ENCODE measurements at places on chromosomes 7 and 10.
A peak's percentile ranks its signal among the peaks of the same experiment; 100 is the strongest.

GRCh38 chr10:61000769-61001730 is 57.1 kb upstream of the RHOBTB1 start:
- DNase-seq: no peak

DNA sequence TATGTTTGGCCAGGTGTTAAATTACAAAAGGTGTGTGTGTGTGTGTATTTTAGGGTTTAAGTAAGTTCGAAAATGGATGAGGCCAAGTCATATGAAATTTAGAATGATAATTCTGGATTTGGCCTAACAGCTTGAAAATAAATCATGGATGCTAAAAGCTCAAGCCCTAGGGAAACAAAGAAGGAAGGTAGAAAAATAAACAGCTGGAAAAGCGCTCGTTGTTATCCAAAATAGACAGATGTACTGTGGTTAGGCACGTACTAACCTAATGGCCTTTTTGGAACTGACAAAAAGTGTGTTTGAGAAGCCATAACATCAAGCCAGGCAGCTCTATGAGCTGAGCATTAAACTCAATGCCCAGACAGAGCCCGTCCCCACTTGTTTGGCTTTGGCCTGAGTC is 17.5 kb upstream of the PALS2 start:
- no peak for DNase-seq

- DNase-seq: peak; percentile 70
Observed at GRCh38 chr7:102439963-102440795, 6.8 kb downstream of the ORAI2 start.

DNA sequence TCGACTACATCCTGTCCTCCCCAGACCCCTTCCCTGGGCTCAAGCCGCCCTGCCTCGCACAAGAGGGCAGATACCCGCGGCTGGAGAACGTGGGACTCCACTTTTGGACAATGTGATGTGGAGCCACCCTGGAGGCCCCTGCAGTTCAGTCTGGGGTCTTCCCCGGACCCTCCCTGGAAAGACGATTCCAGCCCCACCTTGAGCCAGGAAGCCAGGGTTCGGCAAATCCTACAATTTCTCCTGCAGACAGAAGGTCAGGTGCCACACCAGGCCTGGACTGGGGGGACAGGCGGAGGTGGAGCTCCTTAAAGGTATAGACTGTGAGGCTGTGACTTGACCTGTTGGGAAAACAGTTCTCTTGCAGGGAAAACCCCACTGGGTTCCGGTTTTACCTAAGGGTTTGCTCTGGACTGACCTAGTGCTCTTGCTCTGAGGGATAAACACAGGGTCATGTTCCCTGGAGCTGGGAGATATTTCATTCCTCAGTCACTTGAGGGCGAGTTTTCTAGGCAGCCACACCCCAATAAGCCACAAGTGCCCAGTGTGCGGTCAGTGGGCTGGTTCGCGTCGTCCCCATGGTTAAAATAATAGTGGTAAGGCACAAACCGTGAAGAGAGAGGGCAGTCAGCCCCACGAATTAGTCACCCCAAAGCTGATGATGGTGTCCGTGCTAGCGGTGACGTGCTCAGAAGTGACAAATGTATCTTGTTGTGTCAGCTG is 1.6 kb downstream of the FOXL3 start:
- no peak for DNase-seq

GRCh38 chr7:100972002-100972347 is 2.6 kb downstream of the MUC12 start:
- DNase-seq: no peak

GRCh38 chr10:67657775-67658174 is 38.2 kb downstream of the CTNNA3 start:
- no peak for DNase-seq

GRCh38 chr7:131621652-131622051 is 65.2 kb upstream of the PODXL start:
- DNase-seq: no peak
